Caki2 (cell line): ENCODE measurements at places on chromosomes 7 and 10. TPM values are rescaled to one million over a fixed set of nuclear protein-coding genes. Genes with fewer than 3 reads are reported as not detected.

DOCK4 gene
- total RNA-seq, result 3.5 and 9.5 TPM in 2 replicates

CTTNBP2 gene
- total RNA-seq, result not detected in 2 replicates

HPS6 gene
- 55.8 and 65.1 TPM in 2 replicates for total RNA-seq

FOXI2 gene
- total RNA-seq, result not detected in 2 replicates

SRRT gene
- total RNA-seq, result 72.5 and 75.8 TPM in 2 replicates

AVPI1 gene
- total RNA-seq, result 44.0 and 46.1 TPM in 2 replicates

ADGRA1 gene
- not detected in 2 replicates for total RNA-seq

ANXA8L1 gene
- not detected in 2 replicates for total RNA-seq

ADRA2A gene
- total RNA-seq, result not detected in 2 replicates

PDAP1 gene
- total RNA-seq, result 144 and 213 TPM in 2 replicates

NME8 gene
- not detected in 2 replicates for total RNA-seq

HHEX gene
- 0.64 and 3.3 TPM in 2 replicates for total RNA-seq

TAC1 gene
- not detected in 2 replicates for total RNA-seq

PDLIM1 gene
- total RNA-seq, result 14.8 and 16.9 TPM in 2 replicates

ASIC3 gene
- 0.84 and 1.6 TPM in 2 replicates for total RNA-seq

GIMAP5 gene
- not detected in 2 replicates for total RNA-seq

VAX1 gene
- total RNA-seq, result 0.27 and 0.67 TPM in 2 replicates

EPDR1 gene
- 250 and 305 TPM in 2 replicates for total RNA-seq

POLD2 gene
- 211 and 243 TPM in 2 replicates for total RNA-seq

TAS2R41 gene
- total RNA-seq, result not detected in 2 replicates

WEE2 gene
- not detected in 2 replicates for total RNA-seq

PCLO gene
- 0.88 and 2.0 TPM in 2 replicates for total RNA-seq

ZNF503 gene
- 11.6 and 16.2 TPM in 2 replicates for total RNA-seq

ADAM8 gene
- 0.55 and 2.9 TPM in 2 replicates for total RNA-seq

SAMD8 gene
- total RNA-seq, result 9.4 and 11.8 TPM in 2 replicates

HOXA1 gene
- 0.38 and 3.9 TPM in 2 replicates for total RNA-seq

SGCE gene
- total RNA-seq, result 53.1 and 59.8 TPM in 2 replicates

FAM204A gene
- 49.6 and 79.3 TPM in 2 replicates for total RNA-seq

KLF14 gene
- total RNA-seq, result not detected in 2 replicates

AKR1E2 gene
- 74.3 and 112 TPM in 2 replicates for total RNA-seq

OR6V1 gene
- not detected in 2 replicates for total RNA-seq

MMP21 gene
- total RNA-seq, result not detected in 2 replicates

NRCAM gene
- total RNA-seq, result 41.9 and 62.1 TPM in 2 replicates
